Activated naive CD8-positive, alpha-beta T cell treated with anti-CD3 and anti-CD28 coated beads for 36 hours (primary cell): ENCODE measurements at places on chromosomes 6 and 20. TPM values are rescaled to one million over a fixed set of nuclear protein-coding genes. Genes with fewer than 3 reads are reported as not detected.

The LIN28B gene
- total RNA-seq, result not detected

The SPATA25 gene
- 0.90 TPM for total RNA-seq

The TBX18 gene
- total RNA-seq, result not detected

The ADTRP gene
- total RNA-seq, result 31.5 TPM

The SMIM28 gene
- not detected for total RNA-seq

The CST5 gene
- not detected for total RNA-seq

The BMP7 gene
- not detected for total RNA-seq

The ANKEF1 gene
- total RNA-seq, result 3.5 TPM

DNA sequence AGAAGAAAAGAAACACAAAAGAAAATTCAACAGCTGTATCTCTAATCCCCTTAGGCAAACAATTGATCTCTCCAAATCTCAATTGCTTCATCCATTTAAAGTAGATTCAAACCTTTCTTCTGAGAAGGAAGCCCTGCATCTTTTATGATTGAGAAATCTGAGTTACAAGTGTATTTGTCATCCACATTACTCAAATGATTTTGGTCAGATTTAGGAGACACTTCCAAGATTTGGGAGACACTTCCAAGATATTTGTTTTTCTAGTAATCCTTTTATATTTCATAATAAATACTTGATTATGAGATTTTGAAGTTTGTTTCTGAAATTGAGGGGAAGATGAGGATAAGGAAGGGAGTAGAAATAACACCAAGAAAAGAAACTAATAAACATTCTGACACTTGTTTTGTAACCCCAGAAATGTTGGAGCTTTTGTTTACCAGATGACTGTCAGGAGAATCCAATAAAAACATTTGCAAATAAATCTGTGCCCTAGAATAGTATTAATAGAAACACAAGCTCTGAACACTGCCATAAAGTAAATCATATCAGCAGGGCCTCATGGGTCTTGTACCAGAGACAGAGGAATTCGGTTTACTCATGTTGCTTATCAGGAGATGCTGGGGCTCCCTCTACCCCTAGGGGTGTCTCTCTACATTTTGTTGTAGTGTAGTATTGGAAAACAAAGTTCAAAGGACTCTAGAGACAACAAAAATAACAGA lies 314.3 kb upstream of the NT5E start:
- H3K27ac ChIP-seq, result no peak overlapping the region
- no peaks in the 10 kb centered on the region for H3K36me3 ChIP-seq
- no peak for DNase-seq

GRCh38 chr6:10947966-10948365 lies 61.1 kb downstream of the SYCP2L start:
- H3K4me3 ChIP-seq, result no peak overlapping the region
- DNase-seq, result no peak
- H3K36me3 ChIP-seq, result no peaks in the 10 kb centered on the region
- H3K4me1 ChIP-seq, result no peaks in the 10 kb centered on the region
- H3K27me3 ChIP-seq, result peaks cover 14% of the 10 kb centered on the region

DNA sequence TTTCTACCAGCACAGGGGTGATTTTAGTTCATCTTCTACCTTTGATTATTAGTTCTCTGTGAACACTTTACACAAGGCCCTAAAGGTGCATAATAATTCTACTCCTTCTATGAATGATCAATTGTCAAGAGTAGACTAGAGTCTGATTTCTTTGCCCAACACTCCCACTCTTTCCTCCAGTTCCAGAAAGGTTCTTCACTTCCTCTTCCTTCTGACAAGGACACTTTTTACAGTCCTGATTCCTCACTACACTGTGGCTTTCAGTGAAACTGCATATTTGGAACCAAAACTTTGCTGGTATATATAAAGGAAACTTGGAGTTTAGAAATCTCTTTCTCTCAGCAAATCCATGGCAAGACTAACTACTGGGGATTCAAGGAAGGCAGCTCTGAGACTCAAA lies 10.6 kb upstream of the RSPO3 start:
- H3K36me3 ChIP-seq, result no peaks in the 10 kb centered on the region
- peaks cover 39% of the 10 kb centered on the region for H3K27me3 ChIP-seq
- no peak overlapping the region for H3K27ac ChIP-seq
- no peaks in the 10 kb centered on the region for H3K4me1 ChIP-seq
- H3K4me3 ChIP-seq, result no peak overlapping the region

- H3K27ac ChIP-seq, result no peak overlapping the region
- H3K4me1 ChIP-seq, result peaks cover 16% of the 10 kb centered on the region
- no peak overlapping the region for H3K4me3 ChIP-seq
- no peaks in the 10 kb centered on the region for H3K36me3 ChIP-seq
Measured at GRCh38 chr20:36497856-36498255, 43.5 kb upstream of the MYL9 start.

- no peak for DNase-seq
- no peaks in the 10 kb centered on the region for H3K4me1 ChIP-seq
- H3K36me3 ChIP-seq, result no peaks in the 10 kb centered on the region
- H3K4me3 ChIP-seq, result no peak overlapping the region
Measured at GRCh38 chr20:50610212-50610718, 81.1 kb downstream of the RIPOR3 start.
